ENCODE measurements at places on chromosomes 7 and 10. TPM values are rescaled to one million over a fixed set of nuclear protein-coding genes. Genes with fewer than 3 reads are reported as not detected.

GRCh38 chr7:47473499-47474210 lies 108.3 kb downstream of the TNS3 start:
- no peak for DNase-seq

DNA sequence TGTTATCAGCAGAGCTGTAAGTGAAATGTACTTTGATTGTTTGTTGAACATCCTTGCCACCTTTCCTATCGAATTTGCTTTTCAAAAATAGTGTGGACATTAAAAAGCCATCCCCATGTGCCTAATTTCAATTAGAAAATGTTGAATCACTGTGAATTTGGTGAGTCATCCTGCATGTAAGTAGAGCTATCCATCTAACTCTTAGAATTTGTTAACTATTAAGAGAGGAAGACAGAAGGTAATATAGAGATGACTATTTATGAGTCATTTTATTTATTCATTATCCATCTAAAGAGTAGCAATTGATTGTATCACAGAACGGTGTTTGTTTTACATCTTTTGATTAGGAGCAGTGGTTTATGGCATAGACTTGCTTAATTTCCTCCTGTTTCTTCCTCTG lies 154.7 kb downstream of the MGMT start:
- no peak for DNase-seq

- DNase-seq = no peak
Measured at GRCh38 chr10:6702030-6702429, 122.0 kb upstream of the PRKCQ start.

DNA sequence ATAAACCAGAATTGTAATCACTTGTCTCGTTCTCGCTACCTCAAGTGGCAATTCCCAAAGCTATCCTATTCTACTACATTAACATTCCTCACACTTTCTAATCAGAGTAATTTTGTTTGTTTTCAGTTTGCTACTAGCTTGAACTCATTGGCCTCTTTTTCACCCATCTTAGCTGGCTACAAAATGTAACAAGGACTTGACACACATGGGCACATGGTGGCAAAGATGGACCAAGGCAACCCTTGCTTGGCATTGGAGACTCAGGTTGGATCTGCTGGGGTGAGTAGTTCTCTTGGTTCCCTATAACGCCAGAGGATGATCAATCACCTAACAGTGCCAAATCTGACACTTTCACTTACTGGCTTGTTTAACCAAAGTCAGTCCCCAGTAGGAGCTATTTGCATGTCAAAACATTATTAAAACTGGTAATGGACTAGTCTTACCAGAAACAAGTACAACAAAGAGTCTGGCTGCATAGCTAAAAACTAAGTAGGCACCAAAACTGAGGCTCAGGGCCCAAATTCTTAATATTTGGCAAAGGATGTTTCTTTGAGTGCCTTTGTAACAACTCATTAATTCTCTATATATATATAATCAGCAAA lies 1.9 kb downstream of the USP6NL start:
- DNase-seq = no peak

DNA sequence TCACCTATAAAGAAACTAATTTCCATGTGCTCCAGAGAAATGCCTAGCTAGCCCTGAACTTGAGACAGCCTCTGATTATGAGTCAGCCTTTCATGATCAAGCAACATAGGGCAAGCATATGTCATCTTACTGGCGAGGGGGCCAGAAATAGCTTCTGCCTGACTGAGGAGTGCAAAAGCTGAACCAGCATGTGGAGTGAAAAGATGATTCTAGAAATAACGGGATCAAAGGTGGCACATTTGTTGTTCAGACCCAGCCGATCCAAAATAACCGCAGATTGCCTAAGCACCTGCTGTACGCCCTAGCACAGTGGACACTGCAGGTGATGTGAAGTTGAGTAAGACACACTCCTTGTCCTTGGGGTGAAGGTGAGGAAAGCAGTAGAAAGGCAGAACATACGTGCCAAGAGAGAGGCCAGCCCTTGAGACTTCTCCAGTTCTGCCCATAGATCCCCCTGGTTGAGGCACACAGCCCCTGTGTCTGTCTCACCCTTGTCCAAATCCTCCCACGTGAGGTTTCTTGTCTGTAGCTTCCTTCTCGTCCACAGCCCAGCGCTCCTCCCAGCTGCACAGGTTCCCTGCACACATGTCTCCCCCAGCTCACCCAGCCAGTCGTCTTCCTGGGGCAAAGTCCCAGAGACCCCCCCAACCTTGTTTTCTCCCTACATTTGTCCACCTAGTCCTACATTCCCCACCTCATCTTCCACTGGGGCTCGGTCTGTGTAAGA lies 2.8 kb upstream of the BCL7B start:
- no peak for DNase-seq

- DNase-seq = no peak
Measured at GRCh38 chr10:44064987-44065787, 319.7 kb downstream of the CXCL12 start.

DNA sequence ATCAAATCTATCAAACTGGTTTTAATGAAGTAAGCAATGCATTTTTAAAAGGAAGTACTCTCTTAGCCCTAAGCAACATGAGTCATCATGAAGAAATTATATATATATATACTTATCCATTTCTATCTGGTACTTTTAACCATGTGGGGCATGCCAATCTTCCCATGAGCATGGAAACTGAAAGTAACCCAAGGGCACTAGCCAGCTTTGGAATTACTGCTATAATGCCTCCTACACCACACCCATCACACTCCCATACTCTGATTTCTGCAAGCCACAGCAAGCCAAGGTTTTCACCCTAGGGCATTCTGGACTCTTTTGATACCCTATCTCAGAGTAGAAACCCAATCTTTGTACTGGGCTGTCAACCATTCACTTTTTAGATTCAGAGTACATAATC lies 204.6 kb downstream of the IMMP2L start:
- no peak for DNase-seq

GRCh38 chr7:27316311-27316710 lies 73.7 kb downstream of the EVX1 start:
- DNase-seq = no peak

GRCh38 chr10:11521860-11522259 lies 89.6 kb downstream of the USP6NL start:
- no peak for DNase-seq

GRCh38 chr7:90312745-90313144 lies 8.4 kb downstream of the FAM237B start:
- DNase-seq = no peak

DNA sequence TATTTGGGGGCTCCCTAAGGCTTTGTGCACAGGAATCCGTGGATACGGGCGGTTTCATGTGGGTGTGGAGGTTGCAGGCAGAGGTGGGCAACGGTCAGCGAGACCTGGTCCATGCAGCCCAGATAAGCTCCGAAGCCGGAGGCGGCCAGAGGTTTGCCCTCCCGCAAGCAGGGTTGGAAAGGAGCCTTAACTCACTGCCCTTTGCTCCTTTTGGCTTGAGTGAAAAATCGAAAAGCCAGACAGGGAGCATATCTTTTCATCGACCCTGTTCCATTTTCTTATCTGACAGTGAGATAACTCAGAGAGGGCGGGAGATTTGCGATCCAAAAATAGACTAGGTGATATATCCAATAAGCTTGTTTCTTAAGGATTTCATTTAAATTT lies 1.5 kb downstream of the GRM3 start:
- DNase-seq = no peak

GRCh38 chr7:81626008-81626407 lies 143.8 kb downstream of the HGF start:
- no peak for DNase-seq

DNA sequence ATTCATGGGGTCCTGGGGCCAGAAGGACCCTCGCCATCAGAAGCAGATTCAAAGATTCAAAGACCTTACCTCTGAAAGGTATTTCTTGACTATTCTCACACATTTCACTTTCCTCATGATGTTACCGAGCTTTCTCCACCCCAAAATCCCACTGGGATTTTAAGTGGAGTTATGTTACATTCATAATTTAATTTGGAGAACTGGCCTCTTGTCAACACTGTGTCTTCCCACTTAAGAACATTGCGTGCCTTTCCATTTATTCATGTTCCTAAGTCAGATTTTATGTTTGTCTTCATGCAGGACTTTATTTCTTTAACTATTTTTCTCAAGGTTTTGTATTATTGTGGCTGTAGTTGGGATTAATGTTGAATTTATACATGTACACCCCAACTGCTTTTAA lies 123.5 kb upstream of the BMPER start:
- DNase-seq = no peak

DNA sequence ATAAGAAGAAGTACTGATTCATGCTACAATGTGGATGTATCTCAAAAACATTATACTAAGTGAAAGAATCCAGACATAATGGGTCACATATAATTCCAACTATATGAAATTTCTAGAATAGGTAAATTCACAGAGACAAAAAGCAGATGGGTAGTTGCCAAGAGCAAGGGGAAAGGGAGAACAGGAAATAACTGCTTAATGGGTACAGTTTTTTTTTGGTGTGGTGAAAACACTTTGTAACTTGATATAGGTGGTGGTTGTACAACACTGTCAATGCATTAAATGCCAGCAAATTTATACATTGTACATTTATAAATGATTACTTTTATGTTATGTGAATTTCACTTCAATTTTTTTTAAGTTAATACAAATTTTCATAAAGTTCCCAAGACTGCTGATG lies 19.4 kb upstream of the LRRN3 start:
- DNase-seq = no peak

GRCh38 chr10:8331896-8332729 lies 277.6 kb downstream of the GATA3 start:
- peak; percentile 45 for DNase-seq

DNA sequence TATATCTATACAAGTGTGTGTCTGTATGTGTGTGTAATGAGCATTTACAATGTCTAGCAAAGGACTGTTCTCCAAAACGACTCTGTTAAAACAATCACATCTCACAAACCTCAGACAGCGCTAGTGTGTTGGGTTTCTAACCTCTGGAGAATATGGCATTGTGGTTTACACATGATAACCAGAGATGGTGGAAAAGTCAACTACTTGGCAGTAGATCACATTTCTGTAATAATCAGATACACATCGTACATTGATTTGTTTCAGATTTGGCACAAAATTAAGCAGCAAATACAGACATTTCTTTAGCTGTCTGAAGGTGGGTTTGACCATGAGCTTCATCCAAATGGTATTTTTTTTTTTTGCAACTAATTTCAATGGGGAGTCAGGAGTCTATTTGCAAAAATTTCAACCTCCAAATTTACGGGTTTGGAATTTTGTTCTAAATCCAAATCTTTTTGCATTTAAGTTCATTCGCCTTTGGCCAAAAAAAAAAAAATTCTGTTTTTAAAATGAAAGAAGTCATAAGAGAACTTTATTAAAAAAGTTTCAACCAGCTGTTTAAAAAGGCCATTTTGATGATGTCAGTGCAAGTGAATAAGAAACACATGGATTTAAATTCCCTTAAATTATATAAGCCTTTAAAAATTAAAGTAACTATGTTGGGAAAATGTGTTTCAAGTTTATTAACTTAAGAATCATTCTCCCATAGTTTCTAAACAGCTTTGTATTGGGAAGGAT lies 127.8 kb downstream of the TMEM26 start:
- DNase-seq = no peak

DNA sequence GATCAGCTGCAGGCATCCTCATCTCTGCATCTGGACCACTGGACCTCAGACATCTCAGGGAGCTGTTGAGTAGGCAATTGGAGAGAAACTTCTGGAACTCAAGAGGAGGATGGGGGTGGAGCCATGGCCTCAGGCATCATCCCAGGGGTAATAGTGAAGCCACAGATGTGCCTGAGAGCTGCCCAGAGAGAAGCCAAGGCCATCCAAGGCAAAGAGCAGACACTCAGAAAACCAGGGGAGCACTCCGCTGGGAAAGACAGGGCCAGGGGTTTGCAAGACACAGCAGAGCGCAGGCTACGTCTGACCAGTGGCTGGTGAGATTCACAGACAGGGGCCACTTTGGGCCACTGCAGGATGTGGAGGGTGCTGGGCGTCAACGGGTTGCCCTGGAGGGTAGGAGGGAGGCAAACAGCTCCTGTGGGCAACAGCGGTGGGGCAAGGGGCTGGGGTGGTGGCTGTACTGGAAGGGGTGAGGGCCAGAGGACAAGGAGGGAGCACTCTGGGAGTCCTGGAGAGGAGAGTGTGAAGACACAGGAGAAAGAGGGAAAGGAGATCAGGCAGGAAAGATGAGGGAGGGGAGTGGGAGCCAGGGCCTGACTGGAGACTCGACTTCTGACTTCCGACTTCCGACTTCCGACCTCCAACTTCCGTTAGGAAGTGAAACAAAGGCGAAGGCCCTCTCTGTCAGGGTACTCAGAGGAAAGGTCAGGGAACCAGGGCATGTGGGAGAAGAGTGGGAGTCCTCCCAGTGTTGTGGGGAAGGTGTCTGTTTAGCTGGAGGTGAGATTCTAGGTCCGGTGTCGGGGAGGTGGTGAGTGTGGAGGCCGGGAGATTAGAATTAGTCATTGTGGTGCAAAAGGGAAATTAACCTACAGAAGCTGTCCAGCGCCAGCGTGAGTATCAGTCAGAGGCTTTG lies 69.7 kb upstream of the ANTXRL start:
- no peak for DNase-seq

DNA sequence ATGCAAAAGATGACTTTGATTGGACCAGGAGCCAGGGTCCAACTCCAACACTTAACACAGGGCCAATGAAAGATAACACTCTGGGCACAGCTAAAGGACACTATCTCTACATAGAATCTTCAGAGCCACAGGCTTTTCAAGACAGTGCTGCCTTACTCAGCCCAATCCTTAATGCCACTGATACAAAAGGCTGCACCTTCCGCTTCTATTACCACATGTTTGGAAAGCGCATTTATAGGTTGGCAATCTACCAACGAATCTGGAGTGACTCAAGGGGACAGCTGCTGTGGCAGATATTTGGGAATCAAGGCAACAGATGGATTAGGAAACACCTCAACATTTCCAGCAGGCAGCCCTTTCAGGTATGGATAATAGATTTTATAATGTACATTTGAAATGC lies 160.7 kb downstream of the MALRD1 start:
- DNase-seq = no peak

CXCL12 gene
- 66.4 TPM for total RNA-seq

ADAM22 gene
- 7.5 TPM for total RNA-seq

NKX1-2 gene
- total RNA-seq = not detected

LAMB1 gene
- 300 TPM for total RNA-seq

PYROXD2 gene
- 13.2 TPM for total RNA-seq

ST8SIA6 gene
- 1.3 TPM for total RNA-seq

CALD1 gene
- 266 TPM for total RNA-seq

IFIT2 gene
- total RNA-seq = 3.5 TPM

FAM13C gene
- total RNA-seq = 13.9 TPM

SYCE1 gene
- total RNA-seq = 3.9 TPM
